Stimulated activated CD8-positive, alpha-beta memory T cell treated with anti-CD3 and anti-CD28 coated beads, Interleukin-7, amount 100 ng/mL, for 1 hour (primary cell): ENCODE measurements at places on chromosomes 2 and 18.

DNA sequence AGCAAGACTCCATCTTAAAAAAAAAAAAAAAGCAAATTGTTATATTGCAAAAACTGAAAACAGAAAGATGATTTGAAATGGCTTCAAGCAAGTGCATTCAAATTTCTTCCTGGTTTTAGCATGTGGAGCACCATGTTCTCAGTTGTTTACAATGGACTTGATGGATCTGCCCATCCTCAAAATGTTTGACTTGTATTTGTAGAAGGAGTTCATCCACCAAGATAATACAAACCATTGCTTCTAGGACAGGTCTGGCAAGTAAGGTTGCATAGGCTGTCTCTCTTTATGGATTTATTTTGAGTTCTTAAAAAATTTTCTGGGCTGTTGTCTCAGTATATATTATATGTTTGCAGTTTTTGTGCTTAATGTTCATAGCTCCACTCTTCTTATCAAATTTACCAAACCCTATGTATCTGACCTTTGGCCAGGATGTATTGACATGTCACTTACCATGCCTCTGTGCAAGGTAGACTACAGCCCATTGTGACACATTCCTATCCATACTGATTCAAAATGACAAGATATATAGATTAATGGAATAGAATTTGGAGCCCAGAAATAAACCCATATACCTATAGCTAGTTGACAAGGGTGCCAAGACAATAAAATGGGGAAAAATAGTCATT, 21.7 kb upstream of the ZCCHC2 start:
- no peak for DNase-seq

DNA sequence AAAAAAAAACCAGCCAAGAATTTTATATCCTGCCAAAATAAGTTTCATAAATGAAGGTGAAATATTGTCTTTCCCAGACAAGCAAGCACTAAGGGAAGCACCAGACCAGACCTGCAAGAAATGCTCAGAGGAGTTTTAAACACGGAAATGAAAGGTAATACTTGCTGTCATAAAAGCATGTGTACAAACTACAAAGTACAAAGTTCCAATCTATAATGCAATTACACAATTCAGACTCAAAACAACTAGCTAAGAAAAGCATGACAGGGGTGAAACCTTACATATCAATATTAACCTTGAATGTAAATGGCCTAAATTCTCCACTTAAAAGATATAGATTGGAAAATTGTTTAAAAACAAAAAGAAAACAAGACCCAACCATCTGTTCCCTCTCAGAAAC, 45.0 kb upstream of the ASXL3 start:
- no peak for DNase-seq

GRCh38 chr2:169038338-169038757, 7.2 kb upstream of the ABCB11 start:
- DNase-seq, result no peak

- no peak for DNase-seq
Measured at GRCh38 chr2:197707316-197708213, 2.4 kb downstream of the MARS2 start.
